ENCODE measurements at places on chromosomes 5 and 9.

GRCh38 chr5:4013106-4013898 lies 417.7 kb downstream of the IRX1 start:
- no peak for DNase-seq

- no peak for DNase-seq
Measured at GRCh38 chr5:167244583-167244982, 1046.9 kb upstream of the WWC1 start.

- no peak for DNase-seq
Measured at GRCh38 chr5:158100373-158100888, 241.5 kb upstream of the CLINT1 start.

DNA sequence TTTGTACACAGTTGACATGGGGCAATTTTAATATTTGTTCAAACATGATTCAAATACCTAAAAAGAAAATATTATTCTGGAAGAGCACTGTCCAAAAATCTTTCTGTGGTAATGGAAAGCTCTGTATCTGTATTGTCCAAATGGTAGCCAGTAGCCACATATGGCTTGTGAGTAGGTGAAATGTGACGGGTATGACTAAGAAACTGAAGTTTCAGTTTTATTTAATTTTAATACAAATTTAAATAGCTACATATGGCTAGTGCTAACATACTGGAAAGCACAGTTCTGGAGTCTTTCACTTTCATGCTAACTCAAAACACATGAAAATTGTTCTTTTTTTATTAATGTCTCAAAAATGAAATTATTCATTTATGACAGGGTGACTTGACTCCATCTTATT lies 132.6 kb downstream of the PLK2 start:
- DNase-seq = no peak

GRCh38 chr5:160071916-160072315 lies 47.3 kb downstream of the PWWP2A start:
- DNase-seq = no peak

- DNase-seq = no peak
Measured at GRCh38 chr9:109385499-109385898, 64.6 kb upstream of the EPB41L4B start.

GRCh38 chr5:1266791-1267190 lies 28.1 kb downstream of the TERT start:
- DNase-seq = no peak

- no peak for DNase-seq
Measured at GRCh38 chr9:89223396-89223977, 44.9 kb upstream of the SHC3 start.

GRCh38 chr5:166845044-166845443 lies 1446.4 kb upstream of the WWC1 start:
- no peak for DNase-seq

GRCh38 chr5:154559398-154560276 lies 81.6 kb upstream of the HAND1 start:
- DNase-seq = no peak

GRCh38 chr9:104780796-104781395 lies 17.0 kb downstream of the NIPSNAP3B start:
- no peak for DNase-seq

GRCh38 chr5:117496801-117497200 lies 922.2 kb upstream of the SEMA6A start:
- no peak for DNase-seq

DNA sequence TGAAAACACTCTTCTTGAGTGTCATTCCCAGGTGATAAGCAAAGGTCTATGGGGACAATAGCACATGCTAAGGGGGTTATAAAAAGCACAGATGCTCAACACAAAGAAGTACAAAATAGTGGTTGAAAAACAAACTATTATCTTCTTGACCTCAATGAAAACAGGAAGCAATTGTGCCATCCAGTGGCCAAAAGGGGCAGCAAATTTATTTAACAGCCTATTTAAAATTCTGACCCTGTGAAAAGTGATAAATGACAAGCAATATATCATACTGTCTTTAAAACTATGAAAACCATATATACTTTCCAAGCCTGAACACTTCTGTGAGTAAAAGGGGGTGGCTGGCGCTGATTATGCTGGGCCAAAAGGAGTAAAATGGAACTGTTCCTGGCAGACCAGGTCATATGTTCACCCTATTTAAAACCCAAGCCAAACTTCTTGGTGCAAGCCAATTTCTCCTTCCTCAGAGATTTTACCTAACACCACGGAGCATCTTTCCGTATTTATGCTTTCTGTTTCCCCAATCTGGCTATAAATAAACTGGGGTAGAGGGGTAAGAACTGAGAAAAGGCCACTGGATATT lies 29.7 kb downstream of the TEX10 start:
- DNase-seq = no peak

GRCh38 chr9:133664173-133665050 lies 28.2 kb downstream of the DBH start:
- no peak for DNase-seq

GRCh38 chr5:126100767-126101166 lies 322.4 kb upstream of the GRAMD2B start:
- no peak for DNase-seq

DNA sequence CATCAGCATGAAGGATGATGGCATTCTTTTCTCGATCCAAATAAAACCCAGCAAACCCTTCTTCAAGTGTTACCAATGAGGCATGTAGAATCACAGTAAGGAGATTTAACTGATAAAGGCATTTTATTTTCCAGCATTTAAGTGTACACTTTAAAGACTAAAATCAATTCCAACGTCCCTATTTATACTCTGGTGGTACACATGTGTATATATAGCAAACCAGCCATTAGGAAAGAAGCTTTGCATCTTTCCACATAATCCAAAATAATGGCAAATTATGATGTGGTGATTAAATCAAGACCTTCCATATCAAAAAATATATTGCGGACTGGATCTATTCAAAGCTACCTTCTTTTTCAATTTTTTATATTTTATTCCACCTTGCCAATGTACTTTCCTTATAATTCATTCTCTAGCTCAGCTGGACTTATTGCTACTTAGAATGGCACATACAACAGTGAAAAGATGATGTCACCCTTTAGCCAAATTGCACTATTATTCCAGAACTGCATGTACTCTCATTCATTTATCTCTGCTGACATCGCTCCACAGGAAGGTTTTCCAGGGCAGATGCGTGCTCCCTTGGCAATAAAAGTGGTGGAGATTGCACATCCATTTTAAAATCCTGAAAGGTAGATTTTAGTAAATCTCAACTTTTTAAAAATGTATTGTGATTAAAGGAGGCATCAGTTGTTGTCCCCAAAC lies 63.3 kb upstream of the SLC30A5 start:
- no peak for DNase-seq

DNA sequence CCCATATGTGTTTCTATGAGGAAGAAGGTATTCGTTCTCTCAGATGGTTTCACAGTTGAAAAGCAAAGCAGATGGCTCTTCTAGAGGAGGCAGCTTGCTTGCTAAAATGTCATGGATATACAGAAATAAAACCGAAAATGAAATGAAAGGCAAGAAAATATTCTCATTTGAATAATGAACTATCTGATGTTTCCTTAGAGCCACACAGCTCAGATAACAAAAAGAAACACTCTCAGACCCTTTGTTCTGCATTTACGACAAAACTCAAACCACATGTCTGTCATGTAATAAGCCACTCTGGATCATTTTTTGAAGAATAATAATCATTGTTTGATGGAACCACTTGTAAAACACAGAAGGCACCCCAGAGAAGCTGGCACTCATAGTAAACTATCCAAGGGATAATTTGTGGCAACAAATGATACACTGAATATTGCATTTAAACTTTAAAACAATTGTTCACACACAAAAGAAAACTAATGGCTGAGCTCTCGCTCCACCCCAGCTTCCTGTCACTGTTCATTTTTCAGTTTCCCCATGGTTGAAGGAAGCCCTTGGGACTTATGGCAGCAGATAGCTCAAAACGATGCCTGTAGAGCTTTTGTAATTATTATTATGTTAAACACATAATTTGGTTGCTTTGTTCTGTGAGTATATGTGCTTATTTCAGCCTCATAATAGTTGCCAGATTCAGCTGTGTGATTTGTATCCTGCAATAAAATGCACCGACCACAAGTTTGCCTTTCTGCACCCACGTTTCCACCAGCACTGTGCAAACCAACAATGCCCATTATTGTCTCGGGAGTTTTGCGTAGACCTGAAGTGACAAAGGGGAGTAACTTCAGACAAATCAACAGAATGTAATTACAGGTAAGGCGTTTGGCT lies 256.0 kb downstream of the TMEM167A start:
- DNase-seq = no peak

DNA sequence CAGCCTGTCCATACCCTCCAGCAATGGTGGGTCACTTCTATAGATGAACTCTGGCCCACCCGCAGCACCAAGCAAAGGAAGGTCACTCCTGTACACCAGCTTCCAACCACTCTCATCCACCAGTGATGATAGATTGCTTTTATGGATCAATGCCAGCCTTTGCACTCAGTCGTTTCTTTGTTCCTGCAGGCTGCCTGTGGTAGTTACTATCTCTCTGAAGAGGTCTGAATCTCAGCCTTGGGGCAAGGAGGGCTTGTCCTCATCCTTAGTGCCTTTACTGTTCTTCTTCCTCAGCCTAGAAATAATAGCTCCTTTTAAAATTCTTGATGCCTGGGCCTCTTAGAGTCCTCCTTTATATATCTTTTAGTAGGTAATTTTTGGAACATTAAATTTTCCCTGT lies 100.8 kb downstream of the TMC1 start:
- DNase-seq = no peak

DNA sequence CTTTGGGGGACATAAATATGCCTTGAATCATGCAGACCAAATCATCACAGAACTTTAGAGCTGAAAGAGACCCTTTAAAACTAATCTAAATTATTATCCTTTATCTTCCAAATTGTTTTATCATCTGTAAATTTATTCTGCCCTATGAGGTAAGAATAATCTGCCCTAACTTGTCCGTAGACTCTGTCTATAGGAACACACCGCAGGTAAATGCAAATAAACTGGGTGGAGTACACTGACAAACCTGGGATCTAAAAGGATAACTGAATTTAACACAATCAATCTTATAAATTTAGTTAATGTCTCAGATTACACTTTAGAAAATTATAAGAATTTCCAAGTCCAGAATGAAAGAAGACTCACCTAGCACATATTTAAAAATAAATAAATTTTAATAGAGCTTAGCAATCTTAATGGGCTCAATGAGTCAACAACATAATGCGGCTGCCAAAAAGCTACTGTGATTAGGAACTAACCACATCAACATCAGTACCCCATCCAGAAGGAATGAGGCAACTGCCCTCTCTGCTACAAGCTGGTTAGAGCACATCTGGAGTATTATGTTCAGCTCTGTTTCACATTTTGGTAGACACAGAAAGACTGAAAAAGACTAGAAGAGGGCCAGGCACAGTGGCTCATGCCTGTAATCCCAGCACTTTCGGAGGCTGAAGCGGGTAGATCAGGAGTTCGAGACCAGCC lies 5.6 kb downstream of the MEGF9 start:
- DNase-seq = no peak

DNA sequence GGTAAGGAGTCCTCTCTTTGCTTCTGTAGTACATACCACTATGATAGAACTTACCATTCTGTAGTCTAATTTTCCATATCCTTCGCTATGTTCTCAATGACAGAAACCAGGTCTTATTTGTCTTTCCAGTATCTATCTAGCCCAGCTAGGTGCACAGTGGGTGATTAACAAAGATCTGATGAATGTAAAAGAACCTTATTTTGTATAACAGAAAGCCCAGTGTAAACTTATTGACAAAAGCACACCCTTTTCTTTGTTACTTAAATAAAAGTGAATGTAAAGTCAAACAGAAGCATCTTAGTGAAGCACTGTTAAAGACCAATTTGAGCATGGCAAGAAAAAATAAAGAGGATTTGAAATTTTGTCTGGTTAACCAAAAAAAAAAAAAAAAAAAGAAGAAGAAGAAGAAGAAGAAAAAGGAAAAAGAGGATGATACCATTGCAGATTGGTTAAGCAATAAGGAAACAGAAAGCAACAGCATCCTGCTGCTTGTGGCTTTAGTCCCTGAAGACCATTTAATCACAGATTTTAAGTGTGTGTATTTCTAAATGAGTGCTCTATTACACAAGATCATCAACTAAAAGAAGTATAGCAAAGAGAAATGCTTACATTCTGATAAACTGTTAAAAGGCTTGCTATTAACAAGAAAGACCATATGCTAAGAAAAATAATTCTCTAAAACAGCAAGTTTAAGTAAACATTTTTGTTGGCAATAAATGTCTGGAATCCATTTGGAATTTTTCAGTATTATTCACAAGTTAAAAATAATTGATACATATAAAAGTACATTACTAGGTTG lies 21.2 kb downstream of the MEGF9 start:
- no peak for DNase-seq

DNA sequence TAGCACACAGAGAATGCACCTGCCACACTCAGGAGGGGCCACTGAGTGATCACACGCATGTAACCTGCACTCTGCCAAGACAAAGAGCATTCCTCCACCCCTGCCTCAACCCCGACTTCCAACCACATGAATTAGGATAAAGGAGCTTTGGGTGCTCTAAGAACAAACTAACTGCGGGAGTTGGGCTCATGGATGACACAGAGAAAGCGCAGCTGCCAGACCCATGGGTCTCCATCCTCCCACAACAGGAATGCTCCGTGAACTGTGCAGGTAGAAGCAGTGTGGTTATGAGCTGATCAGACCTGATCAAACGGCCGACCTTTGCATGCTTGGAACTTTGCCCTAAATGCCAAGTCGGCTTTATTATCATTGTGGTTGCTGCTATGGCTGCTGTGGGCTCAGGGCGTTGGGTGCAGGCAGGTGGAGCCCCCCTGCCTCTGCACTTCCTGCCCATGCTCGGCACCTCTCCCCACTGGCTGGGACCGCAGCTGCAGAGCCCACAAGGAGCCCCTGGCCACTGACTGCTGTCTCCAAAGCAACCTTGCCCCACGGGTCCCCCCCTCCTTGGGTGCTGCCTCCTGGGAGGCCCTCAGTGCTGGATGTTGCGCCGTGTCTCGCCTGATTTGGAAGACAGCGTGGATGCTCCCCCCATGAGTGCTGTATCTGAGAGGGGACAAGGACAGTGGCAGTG lies 2.6 kb upstream of the SLC6A3 start:
- no peak for DNase-seq

DNA sequence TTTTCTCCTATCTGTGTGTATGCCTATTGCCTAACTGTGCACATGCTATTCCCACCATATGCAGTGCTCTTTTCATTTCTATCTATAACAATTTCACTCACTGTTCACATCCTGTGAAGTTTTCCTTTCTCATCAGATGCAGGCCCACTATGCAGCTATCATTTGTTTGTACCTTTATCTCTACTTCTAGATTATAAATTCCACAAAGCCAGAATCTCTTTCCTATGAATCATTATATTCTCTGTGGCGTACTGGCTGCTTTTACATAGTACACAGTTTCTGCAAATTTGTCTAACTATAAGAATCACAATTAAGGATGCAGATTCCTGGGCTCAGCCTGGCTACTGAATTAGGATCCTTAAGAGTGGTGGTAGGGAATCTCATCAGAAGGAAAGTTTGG lies 600.8 kb upstream of the ARRDC3 start:
- no peak for DNase-seq

DNA sequence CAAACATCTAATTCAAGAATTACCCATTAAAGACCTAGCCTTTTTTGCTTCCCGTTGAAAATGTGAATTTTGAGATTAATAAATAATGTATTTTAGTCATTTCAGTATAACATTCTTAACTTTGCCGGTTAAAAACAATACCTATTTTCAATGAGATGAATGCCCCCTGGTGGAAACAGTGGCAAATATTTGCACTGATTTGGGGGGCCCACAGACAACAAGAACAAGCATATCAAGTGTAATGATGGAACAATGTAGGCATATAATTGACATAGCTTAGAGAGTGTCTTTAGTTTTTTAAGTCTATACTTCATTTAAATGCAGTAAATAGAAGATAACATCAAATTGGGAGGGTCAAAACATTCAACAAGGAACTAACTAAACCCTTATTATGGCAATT lies 111.9 kb downstream of the NTRK2 start:
- DNase-seq = no peak
